ENCODE measurements at places on chromosomes 5 and 9.
A peak's percentile ranks its signal among the peaks of the same experiment; 100 is the strongest.

DNA sequence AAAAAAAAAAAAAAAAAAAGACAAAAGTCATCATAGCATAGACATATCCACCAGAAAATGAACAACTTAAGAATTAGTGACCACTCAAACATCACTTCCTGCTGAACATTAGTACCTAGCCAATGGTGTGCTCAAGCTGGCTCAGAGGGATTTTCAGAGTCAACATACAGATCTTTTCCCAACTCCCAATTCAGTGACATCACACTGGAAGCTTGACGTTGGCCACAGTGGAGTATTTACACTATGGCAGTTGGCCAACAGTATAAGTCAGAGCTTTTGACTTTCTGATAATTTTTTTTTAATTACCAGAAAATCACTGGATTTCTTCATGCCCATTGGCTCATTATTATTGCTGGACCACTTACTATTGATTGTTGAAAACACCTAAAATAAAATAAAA is 383.5 kb downstream of the ARHGEF28 start:
- DNase-seq = no peak

DNA sequence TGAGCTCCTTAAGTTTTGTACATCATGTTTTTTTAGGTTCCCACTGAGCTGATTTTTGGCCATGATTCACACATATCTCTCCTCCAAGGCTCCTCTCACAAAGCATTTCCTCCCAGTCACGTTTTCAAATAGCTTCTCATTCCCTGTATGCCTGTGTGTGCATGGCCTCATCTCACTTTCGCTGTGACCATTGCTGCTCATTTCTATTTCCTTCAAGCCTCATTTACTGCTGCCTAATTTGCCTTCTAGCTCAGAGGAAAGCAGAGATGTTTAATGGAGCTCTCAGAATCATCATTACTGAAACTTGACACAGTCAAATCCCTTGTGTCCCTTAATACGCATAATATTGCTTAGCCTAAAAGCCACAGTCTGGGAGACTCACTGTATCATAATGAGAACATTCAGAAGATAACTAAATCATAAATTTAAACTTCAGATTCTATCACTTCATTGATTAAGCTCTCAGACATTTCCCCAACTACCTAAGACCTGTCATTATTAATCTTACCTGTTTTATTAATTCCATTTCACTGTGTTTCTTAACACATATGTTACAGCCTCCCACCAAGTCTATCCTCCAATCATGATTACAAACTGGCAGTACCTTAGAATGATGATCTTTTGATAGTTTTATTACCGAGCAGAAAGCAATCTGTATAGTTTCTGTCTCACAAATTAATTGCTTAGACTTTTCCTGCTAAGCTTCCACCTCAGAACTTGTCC is 278.3 kb upstream of the PTGER4 start:
- no peak for DNase-seq

- DNase-seq = no peak
These were observed 179.1 kb downstream of the GOLPH3 start for GRCh38 chr5:31995006-31995405.

DNA sequence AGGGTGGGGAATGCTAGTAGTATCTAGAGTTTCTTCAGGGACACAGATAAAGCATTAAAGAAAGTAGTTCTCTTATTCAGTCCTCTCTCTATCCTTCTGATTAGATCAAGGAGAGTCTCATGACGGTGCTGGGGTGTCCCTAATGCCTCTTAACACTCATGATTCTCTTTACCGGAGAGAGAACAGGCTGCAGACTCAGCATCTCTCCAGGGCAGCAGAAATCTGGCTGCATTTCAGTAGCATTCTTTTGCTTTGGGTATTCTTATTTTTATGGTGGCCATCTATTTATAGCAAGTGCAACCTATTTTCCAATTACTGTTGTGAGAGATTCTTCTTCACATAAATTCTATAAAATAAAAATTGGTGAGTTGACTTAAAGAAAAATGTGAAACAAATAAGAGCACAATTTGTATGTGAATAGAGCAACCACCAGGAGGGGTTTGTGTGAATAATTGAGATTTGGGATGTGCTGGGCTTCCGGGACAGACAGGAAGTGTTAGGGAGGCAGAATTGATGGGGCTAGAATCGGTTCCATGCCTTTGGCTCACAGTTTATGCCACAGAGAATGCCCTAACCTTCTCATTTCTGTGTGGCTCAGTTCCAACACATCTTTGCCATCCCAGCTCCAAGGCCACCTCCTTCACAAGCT is 23.8 kb upstream of the BOD1 start:
- no peak for DNase-seq

DNA sequence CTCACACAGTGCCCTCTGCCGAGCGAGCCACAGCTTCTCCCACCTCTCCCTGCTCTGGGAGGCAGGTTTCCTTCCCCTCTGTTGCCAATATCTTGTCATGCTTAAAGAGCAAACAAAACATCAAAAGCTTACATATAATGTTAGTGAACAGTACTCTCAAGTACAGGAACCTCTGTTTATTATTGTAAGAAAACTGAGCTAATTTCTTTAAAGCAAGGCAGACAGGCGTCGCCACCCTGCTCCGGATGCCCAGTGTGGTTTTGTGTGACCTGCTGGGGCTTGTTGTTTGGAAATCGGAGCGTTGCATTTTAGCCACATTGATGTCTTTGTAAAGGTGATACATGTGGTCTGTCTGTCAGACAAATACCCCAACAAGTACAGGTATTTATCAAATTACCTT is 401.4 kb upstream of the IRX1 start:
- no peak for DNase-seq

DNA sequence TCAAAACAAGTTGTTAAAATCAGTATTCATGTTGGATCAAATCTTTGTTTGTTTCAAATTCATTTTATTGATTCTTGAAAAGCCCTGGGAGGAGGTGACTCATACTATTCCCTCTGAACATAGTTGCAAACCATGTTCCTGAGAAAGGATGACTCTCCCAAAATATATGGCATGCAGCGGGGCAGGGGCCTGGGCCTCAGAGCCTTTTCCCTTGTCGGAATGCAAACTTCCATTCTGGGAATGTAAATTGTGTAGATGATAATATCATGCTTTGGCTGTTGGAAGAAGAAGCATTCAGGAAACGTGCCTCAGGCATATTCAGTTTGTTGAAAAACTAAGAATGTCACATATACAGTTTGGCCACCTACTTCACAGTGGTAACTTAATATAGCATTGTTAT is 242.0 kb downstream of the AUH start:
- peak; percentile 84 for DNase-seq

GRCh38 chr9:120424248-120424647 is 155.7 kb downstream of the CDK5RAP2 start:
- DNase-seq = no peak

DNA sequence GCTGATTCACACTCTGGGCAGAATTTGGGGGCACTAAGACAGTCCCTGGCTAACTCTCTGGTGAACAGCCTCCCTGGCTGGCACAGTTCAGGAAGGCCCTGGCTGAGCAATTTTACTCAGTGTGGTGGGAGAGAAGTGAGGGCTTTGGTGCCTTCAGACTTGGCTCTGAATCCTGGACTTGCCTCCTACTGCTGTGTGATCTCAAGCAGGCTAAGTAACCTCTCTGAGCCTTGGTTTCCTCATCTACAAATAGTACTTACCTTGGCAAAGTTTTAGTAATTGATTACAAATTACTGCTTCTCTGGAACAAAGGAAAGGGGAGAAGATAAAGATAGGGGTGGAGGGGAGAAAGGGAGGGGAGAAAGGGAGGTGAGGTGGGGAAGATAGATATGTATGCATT is 153.8 kb downstream of the DROSHA start:
- DNase-seq = no peak

DNA sequence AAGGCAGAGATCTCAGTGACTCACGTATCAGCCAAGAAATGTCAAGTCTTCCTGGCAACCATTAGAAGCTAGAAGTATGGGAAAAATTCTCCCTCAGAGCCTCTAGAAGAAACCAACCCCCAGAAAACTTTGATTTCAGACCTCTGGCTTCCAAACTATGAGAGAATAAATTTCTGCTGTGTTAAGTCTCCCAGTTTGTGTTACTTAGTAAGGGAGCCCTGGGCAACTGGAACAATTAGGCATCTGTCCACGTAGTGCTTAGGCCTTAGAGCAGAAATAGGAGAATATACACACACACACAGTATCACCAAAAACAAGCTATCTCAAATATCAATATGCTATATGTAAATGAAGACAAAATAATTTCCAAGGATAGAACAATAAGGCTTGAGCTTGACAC is 894.8 kb upstream of the CDH10 start:
- no peak for DNase-seq

GRCh38 chr9:95044731-95045508 is 272.6 kb downstream of the FANCC start:
- DNase-seq = no peak

- no peak for DNase-seq
These were observed 266.4 kb upstream of the DMRT1 start for GRCh38 chr9:575139-575538.

GRCh38 chr5:25448190-25448621 is 803.4 kb upstream of the CDH10 start:
- DNase-seq = no peak

- DNase-seq = no peak
These were observed 3.2 kb upstream of the ANKHD1 start for GRCh38 chr5:140398379-140398811.

DNA sequence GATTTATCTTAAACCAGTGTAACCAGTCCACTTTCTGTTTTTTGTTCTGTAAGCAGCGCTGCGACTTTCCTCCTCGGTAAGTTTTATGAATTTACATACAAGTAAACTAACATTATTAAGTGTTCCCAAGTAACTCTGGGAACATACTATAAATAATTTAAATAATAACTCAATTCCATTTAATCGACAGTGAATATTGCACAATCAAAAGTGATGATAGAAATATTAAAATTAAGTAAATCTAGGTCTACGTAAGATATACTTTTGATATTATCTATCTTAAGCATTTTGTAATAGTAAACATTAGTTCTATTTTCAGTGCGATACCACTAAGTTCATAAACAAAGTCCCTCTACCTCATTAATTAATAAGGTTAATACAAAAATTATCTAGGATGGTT is 7.8 kb downstream of the NFIB start:
- no peak for DNase-seq

- no peak for DNase-seq
These were observed 22.9 kb upstream of the SPINK1 start for GRCh38 chr5:147854331-147854730.

GRCh38 chr5:73816656-73817420 is 190.8 kb downstream of the ARHGEF28 start:
- no peak for DNase-seq

DNA sequence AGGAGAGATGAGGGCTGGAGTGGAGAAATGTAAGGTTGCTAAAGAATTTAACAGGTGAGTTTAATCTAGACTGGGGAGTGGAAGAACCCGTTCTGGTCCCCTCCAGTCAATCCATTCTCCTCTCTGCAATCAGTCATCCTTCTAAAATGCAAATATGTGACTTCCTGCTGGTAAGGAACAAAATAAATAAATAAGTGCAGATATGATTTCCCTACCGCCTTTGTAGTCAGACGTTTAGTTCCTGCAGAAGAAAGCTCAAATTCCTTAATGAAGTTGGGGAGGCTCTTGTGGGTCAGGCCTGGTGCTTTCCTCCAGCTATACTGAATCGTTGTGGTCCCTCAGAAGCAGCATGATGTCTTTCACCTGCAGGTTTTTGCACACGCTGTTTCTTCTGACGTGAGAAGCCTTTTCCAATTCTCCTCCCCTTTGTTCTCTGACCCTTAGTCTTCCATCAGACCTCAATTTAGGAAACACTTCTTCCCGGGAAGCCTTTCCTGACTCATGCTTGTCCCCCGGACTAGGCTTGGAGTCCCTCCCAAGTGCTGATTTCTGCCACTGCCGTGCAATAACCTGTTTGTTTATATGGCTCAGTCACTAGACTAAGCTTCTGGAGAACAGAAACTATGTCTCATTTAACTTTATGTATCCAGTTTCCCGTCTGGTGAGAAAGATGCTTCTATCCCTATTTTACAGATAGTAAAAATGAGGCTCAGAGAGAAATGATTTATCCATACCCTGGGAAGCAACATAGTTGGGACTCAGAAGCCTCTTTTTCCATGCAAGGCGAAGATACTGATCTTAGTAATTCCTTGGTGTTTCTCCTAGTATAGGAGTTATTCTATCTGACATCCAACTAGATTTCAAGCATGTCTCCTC is 1.3 kb downstream of the ATP6V1G1 start:
- DNase-seq = peak; percentile 27

- DNase-seq = no peak
These were observed 45.4 kb downstream of the MFAP3 start for GRCh38 chr5:154084062-154084639.

- no peak for DNase-seq
These were observed 3.2 kb downstream of the ELL2 start for GRCh38 chr5:95958310-95959014.

- DNase-seq = peak; percentile 87
These were observed 753 bp downstream of the ARHGAP26 start for GRCh38 chr5:142770650-142771609.

DNA sequence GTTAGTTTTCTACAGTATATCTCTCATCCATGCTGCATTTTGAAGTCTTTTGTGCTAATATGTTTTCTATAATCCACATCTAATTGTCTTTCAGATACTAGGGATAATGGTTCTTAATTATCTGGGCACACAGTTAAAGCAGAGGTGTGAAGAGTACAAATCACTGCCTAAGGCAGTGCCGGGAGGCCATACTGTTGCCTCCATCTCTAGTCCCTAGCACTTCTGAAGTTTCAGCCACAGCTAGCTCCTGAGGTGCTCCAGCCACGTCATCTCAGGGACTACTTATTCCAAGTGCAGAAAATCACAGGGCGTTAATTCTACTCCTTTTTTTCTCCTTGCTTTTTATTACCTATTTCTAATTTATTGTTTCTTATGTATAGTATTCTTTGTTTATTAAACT is 760.0 kb upstream of the FAM174A start:
- DNase-seq = no peak

DNA sequence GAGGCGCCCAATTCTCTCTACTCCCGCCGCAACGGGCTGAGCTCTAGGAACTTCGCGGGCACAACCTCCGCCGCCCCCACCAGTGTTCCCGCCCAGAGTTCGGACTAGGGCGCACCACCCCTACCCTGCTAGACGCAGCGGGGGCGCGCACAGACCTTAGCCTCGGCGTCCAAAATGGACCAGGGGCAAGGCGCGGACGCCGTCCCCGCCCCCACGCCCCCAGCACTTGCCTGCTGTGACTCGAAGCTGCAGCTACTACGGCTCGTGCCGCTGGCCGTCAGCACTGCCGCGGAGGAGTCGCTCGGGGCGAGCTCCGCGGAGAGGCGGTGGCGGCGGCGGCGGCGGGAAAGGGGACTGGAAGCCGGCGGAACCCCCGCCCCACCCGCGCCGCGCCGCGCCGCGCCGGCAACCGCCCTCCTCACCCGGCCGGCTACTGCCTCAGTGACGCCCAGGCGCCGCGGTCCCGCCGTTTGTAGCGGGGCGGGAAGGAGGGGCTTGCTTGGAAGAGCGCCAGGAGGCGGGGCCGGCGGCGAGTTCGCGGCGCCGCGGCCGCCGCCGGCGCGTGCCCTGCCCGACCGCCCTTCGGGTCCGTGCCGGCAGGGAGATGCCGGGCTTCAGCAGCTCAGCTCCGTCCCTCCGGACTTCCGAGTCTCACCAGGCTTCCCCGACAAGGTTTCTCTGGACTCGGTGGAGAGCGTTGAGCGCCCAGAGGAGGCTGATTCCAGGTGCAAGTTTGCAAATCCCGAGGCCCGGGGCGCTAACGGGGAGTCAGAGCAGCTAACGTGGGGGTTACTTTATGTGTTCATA is 4.5 kb downstream of the ELAVL2 start:
- DNase-seq = no peak

- no peak for DNase-seq
These were observed 92.8 kb downstream of the SNX18 start for GRCh38 chr5:54610197-54610944.

- DNase-seq = no peak
These were observed 153.3 kb downstream of the AUH start for GRCh38 chr9:91208419-91208745.

- DNase-seq = no peak
These were observed 138.4 kb downstream of the MAPKAP1 start for GRCh38 chr9:125568621-125569020.

Measured in SJSA1 (cell line).